ENCODE measurements at places on chromosomes 11 and 22. TPM values are rescaled to one million over a fixed set of nuclear protein-coding genes. Genes with fewer than 3 reads are reported as not detected.

GRCh38 chr11:14518820-14519219 lies 1.4 kb downstream of the PSMA1 start:
- DNase-seq = no peak

DNA sequence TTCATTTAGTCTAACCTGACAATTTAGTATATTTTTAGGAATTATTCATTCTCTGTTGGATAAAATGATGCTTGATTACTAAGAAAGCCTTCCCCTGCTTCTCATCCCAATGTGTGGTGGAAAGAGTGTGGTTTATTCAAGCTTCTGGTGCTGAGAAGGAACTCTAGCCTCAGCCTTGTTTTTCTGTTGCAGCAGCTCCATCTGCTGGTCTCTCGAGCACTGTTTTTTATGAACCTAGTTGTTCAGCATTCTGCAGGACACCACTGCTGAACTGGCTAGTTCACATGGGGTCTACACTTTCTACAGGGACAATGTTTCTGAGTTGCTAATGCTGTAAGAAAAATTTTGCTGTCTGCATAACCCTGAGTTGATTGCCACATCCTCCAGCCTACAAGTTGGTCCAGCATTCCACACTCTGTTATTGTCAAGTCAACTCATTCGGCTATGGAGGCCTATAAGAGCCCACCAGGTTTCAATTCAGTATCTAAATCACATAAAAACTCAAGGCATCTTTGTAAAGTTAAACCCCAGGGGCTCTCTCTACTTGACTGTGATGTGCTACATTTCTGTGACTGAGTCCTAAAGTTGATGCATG lies 14.3 kb downstream of the OR2AG2 start:
- DNase-seq = peak; percentile 51

DNA sequence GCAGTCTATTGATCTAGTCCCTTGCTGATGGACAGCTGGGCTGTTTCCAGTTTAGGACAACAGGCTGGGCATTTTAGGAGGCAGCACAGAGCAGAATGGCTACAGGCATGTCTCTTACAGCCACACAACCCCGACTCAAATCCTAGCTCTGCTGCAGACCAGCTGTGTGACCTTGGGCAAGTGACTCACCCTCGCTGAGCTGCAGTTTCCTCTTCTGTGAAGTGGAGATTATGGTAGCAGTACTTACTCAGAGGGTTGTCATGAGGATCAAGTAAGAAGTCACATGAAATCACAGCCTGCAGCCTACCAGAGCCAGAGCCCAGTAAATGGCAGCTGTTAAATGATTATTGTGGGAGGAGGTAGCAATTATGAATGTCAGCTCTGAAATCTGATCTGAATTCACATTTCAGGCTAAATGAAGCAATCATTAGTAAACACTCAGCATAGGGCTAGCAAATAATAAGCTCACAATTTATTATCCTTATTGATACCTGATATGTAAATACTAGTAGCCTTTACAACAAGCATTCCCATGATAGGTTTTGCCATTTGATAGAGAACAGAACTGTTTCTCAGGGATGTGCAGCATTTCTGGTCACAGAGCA lies 58.9 kb downstream of the MYEOV start:
- DNase-seq = peak; percentile 91

DNA sequence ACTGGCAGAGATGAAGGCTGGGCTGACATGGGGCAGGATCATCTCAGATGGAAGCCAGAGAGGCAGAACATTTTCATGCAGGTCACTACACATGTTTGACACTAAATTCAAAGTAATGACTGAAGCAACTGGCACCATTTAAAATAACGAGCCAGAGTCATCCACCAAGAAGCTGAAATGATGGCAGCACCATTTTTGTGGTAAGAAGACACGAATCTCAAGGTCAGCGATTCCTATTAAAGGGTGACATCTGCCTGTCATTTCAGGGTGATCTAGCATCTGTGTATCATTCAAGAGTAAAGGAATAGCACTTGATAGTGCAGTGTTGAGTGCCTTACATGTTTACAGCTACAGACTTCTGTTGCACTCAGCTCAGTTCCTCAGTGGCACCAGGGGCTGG lies 113.4 kb upstream of the C11orf87 start:
- DNase-seq = no peak

OLFML1 gene
- 0.96 TPM for total RNA-seq

Measured in A172 (cell line).